CD4-positive, alpha-beta T cell treated with Interleukin-1 beta for 1 hour (primary cell): ENCODE measurements at places on chromosomes 1 and 21.

DNA sequence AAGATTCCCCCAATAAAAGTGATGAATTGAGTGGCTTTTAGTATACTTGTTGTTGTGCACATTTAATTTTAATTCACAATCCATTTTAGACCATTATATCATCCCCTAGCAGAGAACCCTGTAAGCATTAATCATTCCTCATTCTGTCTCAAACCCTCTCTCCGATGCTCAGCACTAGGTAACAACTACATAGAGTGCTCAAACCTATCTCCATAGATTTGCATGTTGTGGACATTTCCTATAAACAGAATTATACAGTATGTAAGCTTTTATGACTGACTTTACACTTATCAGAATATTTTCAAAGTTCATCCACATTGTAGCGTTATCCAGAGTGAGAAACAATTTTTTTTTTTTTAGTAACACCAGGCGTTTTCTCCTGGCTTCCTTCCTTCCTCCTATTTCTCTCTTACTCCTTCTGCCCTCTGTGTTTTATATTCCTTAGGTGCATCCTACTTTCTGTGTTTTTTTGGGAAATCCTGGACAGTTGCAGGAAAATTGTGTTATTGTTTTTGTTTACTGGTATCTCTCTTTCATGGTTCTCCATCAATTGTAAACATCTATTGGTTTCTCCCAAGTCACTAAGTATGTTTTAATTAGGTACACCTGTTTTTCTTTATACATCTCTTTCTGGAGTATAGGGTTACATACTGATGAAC, 1528.0 kb upstream of the TPTE start:
- DNase-seq = no peak

GRCh38 chr1:184014271-184014670, 23.3 kb downstream of the COLGALT2 start:
- no peak for DNase-seq

DNA sequence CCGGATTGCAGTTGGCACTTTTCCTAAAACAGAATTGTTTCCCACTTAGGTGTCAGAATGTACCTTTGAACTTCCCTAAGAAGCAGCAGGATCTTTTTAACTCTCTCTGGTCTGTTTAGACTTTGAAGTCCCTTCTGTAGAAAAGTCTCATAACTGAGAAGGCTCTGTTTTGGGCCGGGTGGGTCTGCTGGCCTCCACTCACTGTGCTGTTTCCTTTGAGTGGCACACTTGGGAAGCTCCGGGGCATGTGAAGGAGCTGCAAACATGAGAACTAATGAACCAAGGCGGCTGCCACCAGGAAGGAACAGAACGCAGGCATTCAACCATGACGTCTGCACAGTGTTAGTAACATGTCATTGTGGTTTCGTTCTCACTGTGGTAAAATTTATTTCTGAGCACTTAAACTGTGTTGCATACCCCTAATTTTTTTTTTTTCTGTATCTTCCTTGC, 19.5 kb upstream of the NCMAP start:
- peak; percentile 74 for DNase-seq

GRCh38 chr1:96338622-96339021, 383.0 kb upstream of the PTBP2 start:
- DNase-seq = no peak

DNA sequence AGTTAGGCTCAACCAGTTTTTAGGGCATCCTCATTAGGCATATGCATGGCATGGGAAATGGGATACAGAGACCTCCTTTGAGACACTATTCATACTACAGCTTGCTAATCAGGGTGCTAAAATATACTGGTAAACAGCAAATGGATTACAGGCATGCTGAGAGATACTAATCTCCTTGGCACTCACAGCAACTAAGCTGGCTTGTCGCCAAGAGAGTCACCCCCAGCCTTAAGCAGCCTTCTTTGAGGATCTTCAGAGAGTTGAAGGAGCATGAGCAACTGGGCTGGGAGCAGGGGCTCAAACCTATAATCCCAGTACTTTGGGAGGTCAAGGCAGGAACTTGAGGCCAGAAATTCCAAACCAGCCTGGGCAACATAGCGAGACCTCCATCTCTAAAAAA, 120.1 kb upstream of the NR5A2 start:
- no peak for DNase-seq

DNA sequence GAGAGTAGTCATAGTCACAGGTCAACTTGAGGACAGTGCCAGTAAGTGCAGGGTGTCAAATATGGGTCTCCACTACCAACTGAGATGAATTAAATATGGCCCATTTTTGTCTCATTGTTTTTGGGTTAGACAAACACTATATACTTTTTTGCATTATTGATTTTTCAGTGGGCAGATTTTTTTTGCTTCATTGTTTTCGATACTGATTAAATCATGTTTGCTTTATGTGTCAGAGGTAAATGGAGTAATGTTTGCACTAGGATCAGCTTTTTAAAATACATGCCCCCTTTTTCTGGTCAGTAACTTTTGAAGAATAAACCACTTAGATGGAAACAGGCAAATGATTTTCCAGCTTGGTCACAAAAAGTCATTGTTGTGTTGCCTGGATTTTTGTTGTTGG, 199.0 kb downstream of the USH2A start:
- DNase-seq = no peak

DNA sequence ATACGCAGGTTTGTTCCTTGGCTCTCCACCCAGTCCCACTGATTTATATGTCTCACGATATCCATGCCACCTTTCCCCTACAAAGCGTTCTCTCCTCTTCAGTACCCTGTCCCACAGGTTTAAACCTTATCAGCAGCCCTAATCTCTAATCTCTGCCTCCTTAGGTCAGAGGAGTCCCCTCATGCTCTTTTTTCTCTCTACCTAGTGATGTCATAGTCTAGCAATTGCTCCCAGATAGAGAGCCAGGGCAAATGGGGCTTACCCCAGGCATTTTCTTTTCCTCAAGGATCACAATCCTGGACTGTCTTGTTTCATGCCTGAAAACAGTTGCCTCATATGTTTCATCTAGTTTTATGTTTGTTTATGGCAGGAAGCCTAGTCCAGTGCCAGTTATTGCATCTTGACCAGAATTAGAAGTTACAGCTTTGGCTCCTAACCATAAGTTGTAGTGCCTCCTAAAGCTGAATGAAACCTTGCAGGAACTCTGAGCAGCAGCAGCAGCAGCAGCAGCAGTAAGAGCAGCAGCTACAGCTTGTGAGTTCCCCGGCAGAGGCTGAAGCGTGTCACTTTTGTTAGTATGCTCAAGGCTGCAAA, 26.7 kb upstream of the TP53BP2 start:
- DNase-seq = no peak

- no peak for DNase-seq
Observed at GRCh38 chr1:205656236-205656635, 24.1 kb downstream of the SLC45A3 start.

- no peak for DNase-seq
Observed at GRCh38 chr1:156586892-156587477, 4.6 kb upstream of the NAXE start.

GRCh38 chr1:230772457-230773395, 25.5 kb downstream of the CAPN9 start:
- no peak for DNase-seq

DNA sequence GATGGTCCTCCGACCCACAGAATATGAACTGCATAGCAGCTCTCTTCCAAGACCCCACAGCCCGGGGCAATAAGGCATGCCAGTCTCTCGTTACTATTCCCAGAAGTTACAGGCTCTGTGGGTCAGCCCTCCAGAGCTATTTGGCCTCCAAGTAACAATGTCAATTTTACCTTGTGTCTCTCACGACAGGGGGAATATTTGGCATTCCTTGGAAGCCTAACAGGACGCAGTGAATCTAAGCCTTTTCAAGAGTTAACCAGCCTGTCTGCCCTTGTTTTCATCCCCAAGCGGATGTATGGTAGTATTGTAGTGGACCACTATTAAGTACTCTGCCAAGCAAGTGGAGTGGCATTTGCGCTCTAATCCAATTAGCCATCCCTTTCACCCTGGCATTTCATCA, 24.4 kb upstream of the GNG4 start:
- DNase-seq = no peak

- no peak for DNase-seq
Observed at GRCh38 chr1:2965676-2966075, 55.6 kb upstream of the ACTRT2 start.

DNA sequence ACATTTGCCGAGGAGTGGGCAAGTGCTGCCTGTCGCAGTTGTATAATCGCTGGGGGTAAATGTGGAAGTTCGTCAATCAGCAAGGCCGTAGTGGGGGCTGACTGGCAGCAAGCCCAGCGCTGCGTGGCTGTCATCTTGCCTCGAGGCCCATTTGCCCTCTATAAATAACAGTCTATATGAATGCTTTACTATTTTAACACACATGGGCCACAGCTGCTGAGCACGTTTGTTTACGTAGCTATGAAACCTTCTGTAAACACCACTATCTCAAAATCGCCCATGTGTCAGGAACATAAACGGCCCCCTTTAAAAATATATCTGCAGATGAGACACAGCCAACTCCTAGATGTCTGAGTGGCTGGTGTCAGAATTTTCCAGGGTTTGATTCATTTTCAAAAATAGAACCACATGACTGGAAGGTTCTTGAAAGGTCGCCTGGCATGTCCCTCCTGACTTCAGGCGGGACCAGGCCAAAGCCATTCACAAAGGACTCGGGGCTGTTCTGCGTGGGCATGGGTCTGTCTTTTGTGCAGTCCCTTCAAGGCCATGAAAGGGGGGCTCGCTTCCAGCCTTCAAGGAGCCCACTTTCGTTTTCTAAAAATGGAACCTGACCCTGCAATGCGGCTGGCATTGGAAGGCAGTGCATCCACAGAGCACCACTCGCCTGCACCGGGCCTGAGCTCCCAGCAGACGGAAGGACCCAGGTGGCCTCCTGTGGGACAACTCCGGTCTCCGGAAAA, 205.5 kb downstream of the KCNJ6 start:
- no peak for DNase-seq

GRCh38 chr1:67429528-67430357, 459 bp downstream of the SERBP1 start:
- DNase-seq = peak; percentile 22

- DNase-seq = peak; percentile 3
Observed at GRCh38 chr1:69688193-69688592, 120.5 kb downstream of the LRRC7 start.

DNA sequence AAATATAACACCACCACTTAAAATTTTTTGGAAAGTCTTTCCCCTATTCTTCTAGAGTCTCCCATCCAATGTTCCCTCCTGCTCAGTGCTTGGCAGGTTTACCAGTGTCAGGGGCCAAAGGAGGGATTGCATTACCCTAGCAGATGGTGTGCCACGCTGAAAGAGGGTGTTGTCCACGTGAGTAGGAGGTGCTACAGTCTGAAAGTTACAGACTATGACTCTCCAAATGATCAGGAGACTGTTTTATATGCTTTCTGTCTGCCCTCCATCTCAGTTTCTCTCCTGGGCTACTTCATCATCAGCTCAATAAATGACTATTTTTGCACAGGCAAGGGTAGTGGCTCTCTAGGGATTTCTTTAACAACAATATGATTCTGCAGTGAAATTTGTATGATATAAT, 31.3 kb upstream of the ANGPTL7 start:
- no peak for DNase-seq

- no peak for DNase-seq
Observed at GRCh38 chr1:210940081-210940617, 193.8 kb downstream of the KCNH1 start.

- DNase-seq = no peak
Observed at GRCh38 chr1:234261545-234261944, 111.7 kb upstream of the COA6 start.

- DNase-seq = peak; percentile 92
Observed at GRCh38 chr1:241640149-241640866, at the start of the genes CHML and OPN3. Gene CHML (minus strand): TSS chr1:241640369. CDS start chr1:241635766, 4,603 bp downstream. Gene OPN3 (minus strand): TSS chr1:241640369. CDS start chr1:241640254, 115 bp downstream.

GRCh38 chr1:237799762-237800474, 90.8 kb downstream of the ZP4 start:
- peak; percentile 27 for DNase-seq

GRCh38 chr1:9434247-9435152, 104.8 kb upstream of the SLC25A33 start:
- DNase-seq = no peak

- DNase-seq = no peak
Observed at GRCh38 chr1:232813097-232813496, 7.9 kb downstream of the MAP10 start.

- no peak for DNase-seq
Observed at GRCh38 chr1:17248781-17249180, at the start of gene PADI3. Gene PADI3 (plus strand): TSS chr1:17249098. CDS start chr1:17249138, 40 bp downstream.

GRCh38 chr1:218034468-218034867, 250.6 kb upstream of the RRP15 start:
- DNase-seq = no peak

- DNase-seq = no peak
Observed at GRCh38 chr1:119225831-119226230, 85.4 kb upstream of the WARS2 start.

- DNase-seq = no peak
Observed at GRCh38 chr1:29436181-29436785, 200.0 kb downstream of the PTPRU start.

- DNase-seq = no peak
Observed at GRCh38 chr1:3814065-3814464, 17.8 kb upstream of the LRRC47 start.

GRCh38 chr21:33403786-33404585, 773 bp downstream of the IFNGR2 start:
- peak; percentile 29 for DNase-seq

- no peak for DNase-seq
Observed at GRCh38 chr1:115453666-115454065, 115.6 kb upstream of the NGF start.

DNA sequence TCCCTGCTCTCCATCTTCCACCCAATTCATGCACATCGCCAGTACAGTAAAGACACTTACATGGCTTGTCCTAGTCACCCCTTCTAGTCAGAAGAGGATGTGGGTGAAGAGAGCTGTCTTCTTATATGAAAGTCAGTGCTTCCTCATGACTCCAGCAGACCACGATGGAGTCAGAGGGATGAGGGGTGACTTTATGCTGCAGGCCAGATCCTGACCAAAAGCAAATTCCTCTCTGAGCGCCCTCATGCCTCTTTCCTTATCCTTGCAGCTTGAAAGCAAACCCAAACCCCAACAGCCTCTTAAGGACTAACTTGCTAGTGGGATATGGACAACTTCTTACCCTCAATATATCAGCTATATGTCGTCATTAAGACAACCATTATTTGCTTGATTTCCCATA, 348.2 kb upstream of the DUSP10 start:
- no peak for DNase-seq

GRCh38 chr1:245480393-245481120, 325.8 kb downstream of the KIF26B start:
- DNase-seq = no peak
